PC-9 (cell line): ENCODE measurements at places on chromosomes 11 and 22. TPM values are rescaled to one million over a fixed set of nuclear protein-coding genes. Genes with fewer than 3 reads are reported as not detected.

- H3K27ac ChIP-seq, result peak overlapping the region; percentile 98
- peaks cover 97% of the 10 kb centered on the region for H3K4me1 ChIP-seq
- DNase-seq, result peak; percentile 99
- H3K27me3 ChIP-seq, result no peaks in the 10 kb centered on the region
Observed at GRCh38 chr22:30206944-30207343, 39.6 kb downstream of the LIF start.

DNA sequence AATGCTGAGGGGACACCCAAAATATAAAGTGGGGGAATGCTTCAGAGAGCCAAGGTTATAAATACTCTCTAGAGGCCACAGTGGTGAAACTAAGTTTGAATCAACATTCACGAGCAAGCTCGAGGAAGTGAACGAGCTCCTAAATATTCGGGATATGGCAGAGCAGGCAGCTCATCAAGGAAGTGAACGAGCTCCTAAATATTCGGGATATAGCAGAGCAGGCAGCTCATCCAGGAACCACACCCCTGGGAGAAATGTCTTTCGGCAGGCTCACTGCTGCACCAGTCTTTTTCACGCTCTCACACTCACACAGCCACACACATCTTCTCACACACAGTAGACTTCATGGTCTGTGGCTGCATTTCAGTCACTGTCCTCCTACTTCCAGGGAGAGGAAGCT lies 787.5 kb downstream of the OPCML start:
- no peaks in the 10 kb centered on the region for H3K27me3 ChIP-seq
- H3K4me3 ChIP-seq, result no peak overlapping the region
- H3K4me1 ChIP-seq, result no peaks in the 10 kb centered on the region
- no peaks in the 10 kb centered on the region for H3K36me3 ChIP-seq
- H3K27ac ChIP-seq, result no peak overlapping the region
- DNase-seq, result no peak

- H3K36me3 ChIP-seq, result no peaks in the 10 kb centered on the region
- H3K27ac ChIP-seq, result no peak overlapping the region
- H3K4me1 ChIP-seq, result peaks cover 15% of the 10 kb centered on the region
- no peaks in the 10 kb centered on the region for H3K27me3 ChIP-seq
- no peak for DNase-seq
- H3K4me3 ChIP-seq, result no peak overlapping the region
Observed at GRCh38 chr11:34405079-34405858, 33.5 kb upstream of the CAT start.

DNA sequence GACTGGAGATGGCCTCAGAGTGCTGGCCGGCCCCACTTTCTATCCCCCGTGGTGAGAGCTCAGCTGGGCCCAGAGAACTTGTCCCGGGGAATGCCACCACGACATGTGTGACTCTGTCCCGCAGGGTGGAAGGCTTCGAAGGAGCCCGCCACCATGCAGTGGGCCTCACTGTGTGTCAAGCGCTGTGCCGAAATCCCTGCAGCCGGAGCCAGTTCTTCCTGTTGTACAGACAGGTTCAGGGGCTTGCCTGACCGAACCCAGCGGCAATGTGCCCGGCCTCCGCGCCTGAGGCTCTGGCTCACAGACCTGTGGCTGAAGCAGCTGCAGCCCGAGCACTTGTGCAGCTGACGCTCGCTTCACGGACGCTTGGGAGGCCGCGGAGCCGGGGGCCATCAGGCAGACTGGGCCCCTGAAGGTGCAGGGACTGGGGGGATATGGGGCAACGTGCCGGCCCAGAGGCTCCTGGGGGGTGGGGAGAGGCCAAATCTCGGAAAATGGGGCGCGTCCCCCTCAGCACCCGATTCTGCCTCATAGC lies 650 bp downstream of the PPM1F start:
- H3K36me3 ChIP-seq, result no peaks in the 10 kb centered on the region
- peak; percentile 54 for DNase-seq
- H3K27ac ChIP-seq, result no peak overlapping the region

- DNase-seq, result no peak
- H3K4me1 ChIP-seq, result no peaks in the 10 kb centered on the region; the same call in 1 of the 2 replicates
- no peak overlapping the region for H3K27ac ChIP-seq
- no peak overlapping the region for H3K4me3 ChIP-seq
- H3K36me3 ChIP-seq, result no peaks in the 10 kb centered on the region
- H3K27me3 ChIP-seq, result no peaks in the 10 kb centered on the region
Observed at GRCh38 chr11:73034331-73034730, 107.8 kb downstream of the FCHSD2 start.

GRCh38 chr11:118897721-118898310 lies 14.1 kb downstream of the CXCR5 start:
- no peaks in the 10 kb centered on the region for H3K4me1 ChIP-seq
- peaks cover 36% of the 10 kb centered on the region for H3K36me3 ChIP-seq
- H3K27ac ChIP-seq, result no peak overlapping the region
- no peak overlapping the region for H3K4me3 ChIP-seq

DNA sequence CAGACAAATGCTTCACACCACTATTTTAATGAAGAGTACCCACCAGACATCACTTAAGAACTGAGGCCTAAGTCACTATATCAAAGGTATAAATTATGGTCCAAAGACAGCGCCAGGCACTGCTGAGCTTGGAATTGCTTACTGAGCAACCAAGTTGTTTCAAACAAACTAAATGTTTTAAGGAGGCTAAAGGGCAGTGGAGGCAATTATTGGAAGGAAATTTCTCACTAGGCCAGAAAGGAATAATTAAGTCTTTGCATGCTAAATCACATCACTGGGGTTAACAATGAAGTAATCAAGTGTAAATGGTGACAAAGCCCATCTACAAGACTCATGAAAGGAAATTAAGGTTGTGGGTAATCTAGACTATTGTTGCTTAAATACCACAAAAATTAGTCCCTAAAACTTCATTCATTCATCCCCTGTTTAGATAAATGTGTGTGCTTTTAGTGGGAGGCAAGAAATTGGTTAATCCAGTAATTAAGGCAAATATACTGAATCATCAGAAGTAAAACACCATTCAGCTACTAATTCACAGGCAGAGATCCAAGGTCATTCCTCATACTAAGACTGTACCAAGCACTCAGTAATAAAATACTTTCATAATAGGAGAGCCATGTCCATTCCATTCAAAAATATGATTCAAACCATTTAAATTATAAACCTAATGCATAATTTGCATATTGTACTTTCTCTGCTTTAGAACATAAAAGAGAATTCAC lies 21.2 kb downstream of the LGR4 start:
- H3K27ac ChIP-seq, result peak overlapping the region; percentile 36
- no peaks in the 10 kb centered on the region for H3K27me3 ChIP-seq
- peaks cover 67% of the 10 kb centered on the region for H3K4me1 ChIP-seq
- no peak overlapping the region for H3K4me3 ChIP-seq
- DNase-seq, result no peak

DNA sequence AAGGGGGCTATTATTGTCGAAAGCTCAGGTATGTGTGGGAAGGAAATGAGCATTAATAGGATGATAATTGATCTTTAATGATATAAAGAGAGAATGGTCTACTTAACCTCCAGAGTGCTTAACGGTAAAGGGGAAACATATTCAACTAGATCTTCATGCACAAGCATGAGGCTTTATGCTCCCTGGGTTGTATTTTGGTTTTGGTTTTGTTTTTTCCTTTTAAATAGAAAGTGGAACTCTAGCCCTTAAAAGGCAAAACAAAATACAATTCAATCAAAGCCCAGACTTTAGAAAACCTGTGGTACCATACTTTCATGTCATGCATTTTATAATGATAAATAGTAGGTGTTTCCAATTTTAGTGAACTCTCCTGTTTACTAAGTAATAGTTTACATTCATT lies 622.7 kb downstream of the METTL15 start:
- no peak overlapping the region for H3K4me3 ChIP-seq
- H3K4me1 ChIP-seq, result no peaks in the 10 kb centered on the region
- H3K27me3 ChIP-seq, result no peaks in the 10 kb centered on the region
- DNase-seq, result no peak
- H3K36me3 ChIP-seq, result no peaks in the 10 kb centered on the region

DNA sequence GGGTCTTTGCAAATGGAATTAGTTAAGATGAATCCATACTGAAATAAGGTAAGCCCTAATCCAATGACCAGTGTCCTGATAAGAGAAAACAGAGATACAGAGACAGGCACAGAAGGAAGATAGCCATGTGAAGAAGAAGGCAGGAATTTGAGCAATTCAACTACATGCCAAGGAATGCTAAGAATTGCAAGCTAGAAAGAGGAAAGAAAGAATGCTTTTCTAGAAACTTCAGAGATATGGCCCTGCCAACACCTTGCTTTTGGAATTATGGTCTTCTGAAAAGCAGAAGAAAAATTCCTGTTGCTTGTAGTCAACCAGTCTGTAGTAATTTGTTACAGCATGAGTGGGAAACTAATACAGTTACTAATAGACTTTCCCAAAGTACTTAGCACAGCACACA lies 111.3 kb downstream of the SLC17A6 start:
- 0 out of 2 replicates have a peak, but pooled peaks cover 4% of the 10 kb centered on the region for H3K4me1 ChIP-seq
- no peak overlapping the region for H3K27ac ChIP-seq
- no peak overlapping the region for H3K4me3 ChIP-seq
- H3K36me3 ChIP-seq, result no peaks in the 10 kb centered on the region
- DNase-seq, result no peak
- H3K27me3 ChIP-seq, result no peaks in the 10 kb centered on the region

Gene VPREB1
- total RNA-seq, result not detected in 2 replicates

Gene NFAM1
- total RNA-seq, result not detected in 2 replicates

Gene HEPN1
- not detected in 2 replicates for total RNA-seq
